ENCODE measurements at places on chromosomes 5 and 9.

GRCh38 chr9:94157050-94157801 lies 73.0 kb downstream of the PTPDC1 start:
- no peak for DNase-seq

- DNase-seq: no peak
These were observed 11.1 kb upstream of the STC2 start for GRCh38 chr5:173339286-173339685.

DNA sequence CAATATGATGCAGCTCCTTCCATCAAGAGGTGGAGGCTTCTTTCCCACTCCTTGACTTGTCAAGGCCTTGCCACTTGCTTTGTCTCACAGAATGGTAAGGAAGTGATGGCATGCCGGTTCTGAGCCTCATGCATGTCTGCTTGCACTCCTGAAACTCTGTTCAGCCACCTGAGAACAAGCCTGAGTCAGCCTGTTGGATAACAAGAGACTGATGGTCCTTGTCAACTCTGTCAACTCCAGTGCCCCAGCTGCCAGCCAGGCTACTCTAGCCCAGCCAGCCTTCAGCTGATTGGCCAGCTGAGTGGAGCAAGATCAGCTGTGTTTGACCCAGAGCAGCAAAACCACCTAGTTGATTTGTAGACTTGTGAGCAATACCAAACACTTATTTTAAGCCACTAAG lies 4.4 kb upstream of the TENT4A start:
- no peak for DNase-seq

DNA sequence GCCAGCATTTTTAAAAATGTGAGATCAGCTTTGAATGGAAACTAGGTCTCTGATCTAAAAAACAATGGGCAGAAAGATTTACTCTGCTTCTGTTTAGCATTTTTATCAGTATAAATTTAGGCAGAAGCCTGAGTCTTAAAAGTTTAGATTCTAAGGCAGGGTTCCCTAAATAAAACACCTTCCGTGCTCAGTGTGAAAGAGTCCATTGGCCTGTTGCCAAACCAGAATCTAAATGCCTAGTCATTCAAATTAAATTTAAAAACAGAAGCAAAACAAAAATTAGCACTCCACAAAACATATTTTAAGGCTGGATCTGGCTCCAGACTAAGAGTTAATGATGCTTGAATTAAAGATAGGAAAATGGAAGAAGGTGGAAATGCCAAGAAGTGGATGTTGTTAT lies 4.5 kb downstream of the TYRP1 start:
- no peak for DNase-seq

DNA sequence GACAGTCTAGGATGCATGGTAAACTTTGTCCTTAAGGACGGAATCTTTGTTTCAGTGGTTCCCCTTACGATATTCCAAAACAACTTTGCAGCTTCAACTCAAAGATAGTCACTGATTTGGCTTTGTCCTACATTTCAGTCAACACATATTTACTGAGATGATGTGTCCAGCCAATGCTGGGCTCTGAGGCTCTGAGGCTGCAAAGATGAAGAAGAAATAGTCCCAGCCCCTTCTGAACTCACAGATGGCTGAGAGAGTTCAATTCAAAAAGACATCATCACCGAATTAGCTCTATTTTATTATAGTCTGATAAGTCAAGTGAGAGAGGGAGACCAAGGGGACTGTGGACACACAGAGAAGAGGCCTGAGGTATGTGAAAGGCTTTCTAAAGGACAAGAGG lies 544.0 kb downstream of the ACTL7B start:
- no peak for DNase-seq

- DNase-seq: no peak
These were observed 6.8 kb upstream of the ASB6 start for GRCh38 chr9:129648764-129649115.

DNA sequence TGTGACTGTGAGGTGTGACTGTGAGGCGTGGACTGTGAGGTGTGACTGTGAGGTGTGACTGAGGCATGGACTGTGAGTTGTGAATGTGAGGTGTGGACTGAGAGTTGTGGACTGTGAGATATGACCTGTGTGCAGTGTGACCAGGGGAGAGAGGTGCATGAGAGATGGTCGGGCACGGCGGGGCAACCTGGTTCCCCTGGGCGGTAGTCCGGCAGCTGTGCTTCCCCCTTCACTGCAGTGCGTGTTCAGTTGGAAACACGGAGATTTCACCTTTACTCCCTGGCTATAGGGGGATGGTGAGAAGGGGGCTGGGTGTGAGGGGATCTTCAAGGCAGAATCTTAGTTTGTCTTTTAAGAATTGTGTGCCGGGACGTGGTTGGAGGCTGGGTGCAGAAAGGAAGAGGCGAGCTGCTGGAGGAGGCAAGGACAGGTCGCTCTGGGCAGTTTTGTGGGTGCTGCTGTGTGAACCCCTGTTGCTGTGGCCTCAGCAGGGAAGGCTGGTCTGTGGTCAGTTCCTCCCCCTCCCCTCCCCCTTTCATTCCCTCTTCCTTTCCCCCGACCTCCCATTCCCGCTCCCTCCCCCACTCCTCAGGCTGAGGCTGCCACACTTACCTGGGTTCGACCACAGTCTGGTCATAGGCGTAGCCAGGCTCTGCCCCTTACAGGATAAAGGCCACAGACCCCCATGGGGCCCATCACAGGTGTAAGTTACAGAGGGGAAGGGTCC lies 39.3 kb downstream of the CEP72 start:
- no peak for DNase-seq

DNA sequence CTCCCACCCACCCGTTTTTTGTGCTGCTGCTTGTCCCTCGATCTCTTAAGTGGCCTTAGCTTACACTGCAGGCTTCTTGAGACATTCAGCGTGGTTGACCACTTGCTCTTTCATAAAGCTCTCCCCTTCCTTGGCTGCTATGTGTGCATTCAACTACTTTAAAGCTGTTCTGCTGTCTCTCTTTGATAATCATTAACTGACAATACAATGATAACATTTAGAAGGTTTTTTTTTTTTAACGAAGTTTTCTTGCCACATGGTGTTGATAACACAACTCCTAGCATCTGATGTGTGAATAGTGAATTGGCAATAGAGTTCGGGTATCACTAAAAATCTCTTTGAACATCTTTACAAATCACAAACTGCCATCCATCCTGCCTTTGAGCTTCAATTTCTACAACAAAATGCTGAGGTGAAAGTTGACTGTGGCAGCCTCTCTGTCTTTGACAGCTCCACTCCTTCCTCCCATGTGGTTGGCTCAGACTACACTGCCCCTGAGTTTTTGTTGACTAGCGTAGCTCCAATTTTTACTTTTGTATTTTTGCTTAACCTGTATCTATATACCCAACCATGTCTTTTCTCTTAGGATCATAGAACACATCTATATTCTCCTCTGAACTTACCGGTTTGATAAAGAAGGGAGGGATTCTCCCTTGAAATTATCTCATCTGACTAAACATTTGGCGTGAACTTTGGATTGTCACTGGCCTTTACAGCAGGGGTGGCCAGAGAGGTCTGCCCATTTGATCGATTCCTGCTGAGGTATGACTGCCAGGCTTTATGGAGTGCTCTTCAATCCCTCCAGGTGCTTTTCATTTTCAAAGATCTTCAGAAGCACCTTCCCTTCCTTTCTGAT lies 409.4 kb upstream of the CD180 start:
- no peak for DNase-seq

DNA sequence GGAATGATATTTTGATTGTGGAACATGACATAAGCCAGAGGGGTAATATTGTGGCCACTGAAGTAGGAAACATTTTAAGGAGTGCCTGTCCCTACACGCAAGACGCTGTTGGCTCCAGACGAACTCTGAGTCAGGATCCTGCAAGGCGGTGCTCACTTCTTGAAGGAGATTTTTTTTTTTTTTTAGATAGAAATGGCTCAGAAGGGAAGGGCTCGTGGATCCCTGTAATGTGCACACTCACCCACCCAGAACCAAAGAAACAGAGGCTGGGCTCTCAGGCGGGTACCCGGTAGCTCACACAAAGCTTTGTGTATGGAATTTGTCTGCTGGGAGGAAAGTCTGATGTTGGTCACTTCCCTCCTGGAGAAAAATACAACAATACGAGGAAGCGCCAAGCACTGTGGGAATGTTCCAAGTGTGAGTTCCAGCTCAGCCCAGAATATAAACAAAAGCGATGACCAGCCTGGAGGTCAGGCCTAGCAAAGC lies 25.7 kb downstream of the RAPGEF1 start:
- DNase-seq: no peak

DNA sequence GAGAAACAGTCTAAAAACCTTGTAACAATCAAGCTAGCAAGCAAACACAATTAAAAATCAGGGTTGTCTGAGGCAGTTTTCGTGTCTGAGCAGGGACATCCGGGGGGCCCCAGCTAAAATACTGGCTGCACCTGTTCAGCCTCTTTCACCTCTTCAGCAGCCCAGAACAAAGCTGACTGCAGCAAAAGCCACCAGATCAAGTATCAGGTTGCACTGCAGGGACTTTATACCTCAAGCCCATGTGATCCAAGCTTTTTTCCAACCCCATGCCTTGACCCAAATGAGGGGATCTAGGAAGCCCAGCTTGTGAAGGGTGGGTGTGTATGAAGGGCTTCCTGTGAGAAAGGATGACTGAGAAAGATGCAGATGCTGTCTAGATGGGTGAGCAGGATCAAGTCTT lies 133.4 kb downstream of the SEMA6A start:
- no peak for DNase-seq

DNA sequence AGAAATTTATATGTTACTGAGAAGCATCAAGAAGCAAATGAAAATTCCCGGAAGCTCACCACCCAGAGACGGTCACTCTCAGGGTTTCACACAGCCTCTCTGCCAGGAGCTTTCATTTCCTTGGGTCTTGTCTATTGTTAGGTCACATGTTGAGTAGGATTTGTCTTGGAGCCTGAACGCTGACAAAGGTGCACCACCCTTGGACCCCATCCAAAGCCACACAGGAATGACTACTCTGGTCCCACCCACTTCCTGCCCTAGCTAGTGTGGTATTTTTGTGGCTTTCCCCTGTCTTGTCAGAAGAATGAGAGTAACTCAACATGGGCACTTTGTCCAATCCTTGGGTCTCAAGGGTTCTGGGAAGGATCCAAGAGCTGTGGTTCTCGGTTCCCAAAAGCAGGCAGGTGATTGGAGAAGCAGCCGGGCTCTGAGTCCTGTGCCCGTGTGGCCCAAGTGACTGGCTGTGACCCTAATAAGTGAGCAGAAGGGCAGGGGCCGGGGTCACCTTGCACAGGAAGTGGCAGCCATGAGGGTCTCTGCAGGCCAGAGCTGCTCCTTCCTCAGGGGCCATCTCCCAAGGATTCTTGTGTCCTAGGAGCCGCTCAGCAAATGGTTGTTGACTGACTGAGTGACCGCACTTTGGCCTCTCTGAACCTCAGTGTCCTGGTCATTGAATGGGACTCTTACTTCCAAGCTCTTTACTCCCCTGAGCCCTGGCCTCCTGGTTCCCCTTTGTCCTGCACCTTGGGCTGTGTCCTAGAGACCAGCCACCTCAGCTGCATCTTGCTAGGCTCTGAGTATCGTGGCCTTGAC lies 6.9 kb downstream of the FGD3 start:
- peak; percentile 76 for DNase-seq

DNA sequence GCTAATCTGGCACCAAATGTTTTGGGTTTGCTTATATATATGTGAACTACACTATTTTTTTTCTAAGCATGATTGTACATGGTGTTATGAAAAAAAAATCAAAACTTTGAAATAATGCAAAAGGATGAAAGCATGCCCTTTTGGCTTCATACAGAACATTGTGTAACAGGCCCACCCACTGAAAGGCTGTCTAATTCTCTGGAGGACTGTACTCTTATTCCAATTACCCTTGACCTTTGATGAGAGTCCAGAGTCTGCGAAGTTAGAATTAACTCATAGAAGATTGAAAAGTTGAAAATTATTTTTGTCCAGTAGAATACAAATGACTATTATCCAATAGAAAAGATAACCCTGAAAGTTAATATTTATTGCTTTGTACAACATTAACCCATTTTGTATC lies 117.4 kb downstream of the ADAMTS12 start:
- DNase-seq: no peak

Data from stimulated activated CD4-positive, alpha-beta T cell treated with anti-CD3 and anti-CD28 coated beads, Interleukin-1b, Interleukin-23, amount 100 ng/mL, for 24 hours (primary cell).